Immature natural killer cell (primary cell): ENCODE measurements at places on chromosomes 1 and 21. TPM values are rescaled to one million over a fixed set of nuclear protein-coding genes. Genes with fewer than 3 reads are reported as not detected.

B3GALT5 gene
- not detected for polyA plus RNA-seq

GRCh38 chr21:34261841-34262468, 101.9 kb upstream of the KCNE2 start:
- DNase-seq, result no peak
- H3K27me3 ChIP-seq, result peaks cover 1% of the 10 kb centered on the region
- H3K4me3 ChIP-seq, result no peak overlapping the region
- peaks cover 12% of the 10 kb centered on the region for H3K36me3 ChIP-seq

DNA sequence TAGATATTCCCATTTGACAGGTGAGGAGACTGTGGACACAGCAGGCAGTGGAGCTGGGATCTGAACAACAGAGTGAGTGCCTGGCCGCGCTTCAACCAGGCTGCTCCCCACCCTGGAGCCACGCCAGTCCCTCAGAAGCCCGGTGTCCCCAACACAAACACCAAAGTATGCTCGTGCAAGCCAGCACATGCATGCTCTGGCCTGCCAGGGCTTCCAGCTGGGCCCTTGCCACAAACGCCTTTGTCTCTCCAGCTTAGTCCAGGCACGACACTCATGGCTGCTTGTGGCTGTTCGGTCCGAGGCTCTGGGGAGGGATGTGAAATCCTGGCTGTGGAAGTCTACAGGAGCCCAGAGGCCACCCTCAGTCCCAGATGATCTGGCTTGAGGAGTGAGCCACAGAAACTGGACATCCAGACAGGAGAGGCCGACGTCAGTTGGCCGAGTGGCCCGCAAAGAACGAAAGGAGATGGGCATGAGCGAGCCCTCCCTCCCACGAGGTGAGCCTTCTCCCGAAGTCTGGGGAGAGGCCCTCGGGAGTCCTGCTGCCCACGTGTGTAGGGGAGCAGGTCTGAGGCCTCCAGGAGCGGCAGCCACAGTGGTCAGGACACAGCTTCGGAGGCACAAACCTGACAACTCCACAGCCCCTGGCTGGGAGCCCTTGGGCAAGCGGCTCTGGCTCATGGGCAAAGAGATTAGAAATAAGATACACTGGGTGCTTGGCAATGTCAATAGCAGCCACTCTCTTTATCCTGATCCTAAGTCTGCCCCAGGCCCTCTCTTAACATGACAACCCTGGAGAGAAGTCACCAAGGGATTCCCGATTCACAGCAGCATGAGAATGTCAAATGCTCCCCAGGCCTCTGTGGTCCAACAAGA, 117.1 kb upstream of the IFFO2 start:
- H3K4me1 ChIP-seq, result peaks cover 11% of the 10 kb centered on the region
- peaks cover 35% of the 10 kb centered on the region for H3K36me3 ChIP-seq

DNA sequence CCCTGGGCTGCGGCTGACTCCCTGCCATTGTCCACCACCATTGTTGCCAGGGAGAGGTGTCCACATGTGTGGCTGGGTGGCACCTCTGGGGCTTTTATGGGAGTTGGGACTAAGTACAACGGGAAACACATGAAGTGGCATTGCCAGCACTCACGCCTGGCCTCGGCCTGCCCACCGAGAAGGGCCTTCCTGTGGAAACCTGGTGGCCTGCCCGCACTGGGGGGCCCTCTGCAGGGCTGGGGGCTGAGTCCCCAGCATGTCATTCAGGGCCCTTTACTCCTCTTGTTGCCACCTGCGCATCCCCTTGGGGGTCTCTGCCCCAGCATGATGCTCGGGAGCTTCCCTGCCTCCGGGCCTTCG, 35.5 kb upstream of the RUNX3 start:
- no peak for DNase-seq
- H3K4me1 ChIP-seq, result peaks cover 44% of the 10 kb centered on the region
- H3K27ac ChIP-seq, result peak overlapping the region; percentile 85
- peak overlapping the region; percentile 75 for H3K4me3 ChIP-seq
- peaks cover 26% of the 10 kb centered on the region for H3K27me3 ChIP-seq
- H3K36me3 ChIP-seq, result no peaks in the 10 kb centered on the region

GRCh38 chr1:17437260-17437579, 2.3 kb downstream of the RCC2 start:
- peaks cover 42% of the 10 kb centered on the region for H3K4me1 ChIP-seq
- H3K27me3 ChIP-seq, result peaks cover 28% of the 10 kb centered on the region
- no peaks in the 10 kb centered on the region for H3K36me3 ChIP-seq

DNA sequence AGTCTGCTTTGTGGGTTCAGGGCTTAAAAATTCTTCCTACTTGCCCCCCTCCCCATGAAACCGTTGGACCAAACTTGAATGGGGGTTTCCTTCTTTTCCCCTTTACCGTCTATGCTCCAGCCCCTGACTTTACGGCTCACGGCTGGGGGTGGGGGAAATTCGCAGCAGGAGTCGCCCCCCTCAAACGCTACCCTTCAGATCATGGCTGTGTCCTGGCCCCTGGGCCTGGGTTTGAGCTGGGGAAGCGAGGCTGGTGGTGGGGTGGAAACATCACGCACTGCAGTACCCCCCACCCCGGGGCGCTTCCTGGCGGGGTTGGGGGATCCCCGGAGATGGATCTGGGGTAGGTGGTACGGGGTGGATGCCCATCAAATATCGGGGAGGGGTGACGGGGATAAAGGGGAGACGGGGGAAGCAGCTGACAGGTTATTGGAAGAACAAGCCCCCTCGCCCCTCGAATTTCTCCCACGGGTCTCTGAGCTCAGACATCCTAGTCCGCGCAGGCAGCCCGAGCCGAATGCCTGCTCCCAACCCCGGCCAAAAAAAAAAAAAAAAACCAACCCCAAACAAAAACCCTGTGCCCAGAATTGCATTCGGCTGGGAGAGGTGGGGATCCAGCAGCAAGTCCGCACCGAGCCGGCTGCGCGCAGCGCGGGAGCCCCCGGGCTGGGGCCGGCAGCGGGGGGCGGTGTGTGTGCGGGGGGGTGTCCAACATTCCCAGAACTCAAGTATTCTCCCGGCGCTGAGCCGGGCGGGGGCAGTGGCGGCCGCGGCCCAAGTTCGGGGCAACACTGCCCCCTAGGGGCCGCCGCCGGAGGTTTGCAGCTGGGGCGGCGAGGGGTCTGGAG, 59.0 kb upstream of the ACOT11 start:
- peaks cover 48% of the 10 kb centered on the region for H3K4me1 ChIP-seq
- DNase-seq, result peak; percentile 73

GRCh38 chr1:59692591-59692990, 122.2 kb upstream of the HOOK1 start:
- H3K4me3 ChIP-seq, result no peak overlapping the region
- no peaks in the 10 kb centered on the region for H3K36me3 ChIP-seq
- no peak for DNase-seq
- no peak overlapping the region for H3K27ac ChIP-seq
- H3K4me1 ChIP-seq, result peaks cover 14% of the 10 kb centered on the region

GRCh38 chr1:168772428-168773060, 43.5 kb upstream of the DPT start:
- H3K4me3 ChIP-seq, result no peak overlapping the region
- H3K27me3 ChIP-seq, result no peaks in the 10 kb centered on the region
- no peaks in the 10 kb centered on the region for H3K4me1 ChIP-seq
- no peak for DNase-seq
- no peak overlapping the region for H3K27ac ChIP-seq
